ENCODE measurements at places on chromosomes 1 and 21. TPM values are rescaled to one million over a fixed set of nuclear protein-coding genes. Genes with fewer than 3 reads are reported as not detected.

The SPRR2A gene
- polyA plus RNA-seq = not detected

DNA sequence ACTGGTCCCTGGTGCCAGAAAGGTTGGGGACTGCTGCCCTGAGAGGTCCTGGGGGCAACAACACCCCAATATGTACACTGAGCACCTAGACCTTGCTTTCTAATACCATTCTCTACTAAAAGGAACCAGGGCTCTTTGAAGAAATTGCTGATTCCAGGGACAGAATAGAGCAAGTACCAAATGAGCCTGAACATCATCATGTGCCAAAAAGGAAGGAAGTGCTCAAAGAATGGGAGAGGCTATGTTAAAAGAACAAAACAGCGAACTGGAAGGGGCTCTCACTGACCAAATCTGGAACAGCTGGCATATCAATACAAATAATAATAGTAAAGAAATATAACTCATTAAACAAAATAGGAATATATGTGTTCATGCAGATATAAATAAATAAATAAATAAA, 50.8 kb downstream of the PIK3R3 start:
- DNase-seq = no peak

The SPRR2G gene
- not detected for polyA plus RNA-seq

GRCh38 chr21:41706678-41707077, 60.2 kb downstream of the RIPK4 start:
- DNase-seq = no peak

DNA sequence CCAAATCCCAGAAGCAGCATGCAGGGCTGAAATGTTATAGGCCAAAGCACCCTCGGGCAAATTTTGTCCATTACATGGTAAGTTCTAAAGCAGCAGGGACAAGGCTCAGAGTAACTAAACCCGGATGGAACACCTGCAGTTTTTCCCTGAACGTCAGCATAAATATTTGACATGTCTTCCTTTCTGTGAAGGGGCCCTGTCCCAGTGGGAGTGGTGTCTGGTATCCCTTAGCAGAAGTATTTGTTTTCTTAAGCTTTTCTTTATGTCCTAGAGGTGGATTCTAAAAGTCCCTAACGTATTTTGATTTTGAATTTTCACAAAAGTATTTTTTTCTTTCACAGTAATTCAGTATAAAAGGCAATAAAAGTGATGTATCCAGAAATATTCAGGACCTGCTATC, 223.9 kb downstream of the ST6GALNAC3 start:
- DNase-seq = no peak

- no peak for DNase-seq
These were observed 85.9 kb downstream of the PDE9A start for GRCh38 chr21:42739061-42739931.

GRCh38 chr1:168121401-168122011, 15.2 kb downstream of the GPR161 start:
- DNase-seq = no peak

The FNDC5 gene
- polyA plus RNA-seq = 44.6 TPM

GRCh38 chr1:229874136-229874535, 192.9 kb upstream of the GALNT2 start:
- DNase-seq = no peak

DNA sequence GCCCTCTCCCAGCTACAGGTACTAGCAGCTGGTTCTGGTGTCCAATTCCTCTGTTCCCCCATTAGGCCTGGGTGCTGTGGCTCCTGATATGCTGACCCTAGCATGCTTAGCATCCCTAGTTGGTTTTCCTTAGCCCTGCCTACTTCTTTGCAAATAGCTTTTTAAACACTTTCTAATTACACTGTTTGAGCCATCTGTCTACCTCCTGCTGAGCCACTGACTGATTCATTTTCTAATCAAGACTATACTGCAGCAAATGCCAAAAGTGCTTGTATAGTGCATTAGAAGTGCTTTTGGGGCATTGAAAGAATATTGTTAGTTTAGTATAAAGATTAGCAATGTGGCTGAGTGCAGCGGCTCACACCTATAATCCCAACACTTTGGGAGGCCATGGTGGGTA, 36.3 kb downstream of the ERICH3 start:
- no peak for DNase-seq

- DNase-seq = no peak
These were observed 210.8 kb upstream of the CACYBP start for GRCh38 chr1:174788981-174789380.

DNA sequence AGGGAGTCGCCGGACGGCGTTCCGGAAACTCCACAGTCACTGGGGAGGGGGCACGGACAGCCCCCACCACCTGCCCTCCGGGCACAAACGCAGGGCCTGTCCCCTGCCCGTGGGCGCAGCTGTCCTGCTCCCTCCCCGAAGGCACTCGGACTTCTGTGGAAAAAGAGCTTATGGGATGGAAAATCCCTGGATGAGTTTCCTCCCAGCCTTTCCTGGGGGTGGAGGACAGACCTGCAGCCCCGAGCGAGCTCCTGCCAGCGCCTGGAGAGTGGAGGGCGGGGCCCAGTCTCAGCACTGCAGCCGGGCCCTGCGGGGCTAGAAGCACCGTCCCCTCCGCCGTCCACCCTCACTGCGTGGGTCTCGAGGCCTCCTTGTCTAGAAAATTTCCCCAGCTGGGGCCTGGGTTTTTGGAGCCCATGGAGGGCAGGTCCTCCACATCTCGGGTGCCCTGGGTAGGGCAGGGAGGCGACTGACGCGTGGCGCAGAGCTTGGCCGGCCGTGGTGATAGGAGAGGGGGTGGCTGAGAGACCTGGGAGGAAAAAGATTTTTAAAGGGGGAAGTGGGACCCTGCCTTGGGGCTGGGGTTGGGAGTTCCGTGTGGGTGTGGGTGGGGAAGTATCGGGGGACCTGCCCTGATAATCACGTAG, 6.4 kb upstream of the COL6A1 start:
- no peak for DNase-seq

- no peak for DNase-seq
These were observed 529 bp downstream of the EGLN1 start for GRCh38 chr1:231421546-231421970.

The BMP8B gene
- polyA plus RNA-seq = 0.76 TPM

DNA sequence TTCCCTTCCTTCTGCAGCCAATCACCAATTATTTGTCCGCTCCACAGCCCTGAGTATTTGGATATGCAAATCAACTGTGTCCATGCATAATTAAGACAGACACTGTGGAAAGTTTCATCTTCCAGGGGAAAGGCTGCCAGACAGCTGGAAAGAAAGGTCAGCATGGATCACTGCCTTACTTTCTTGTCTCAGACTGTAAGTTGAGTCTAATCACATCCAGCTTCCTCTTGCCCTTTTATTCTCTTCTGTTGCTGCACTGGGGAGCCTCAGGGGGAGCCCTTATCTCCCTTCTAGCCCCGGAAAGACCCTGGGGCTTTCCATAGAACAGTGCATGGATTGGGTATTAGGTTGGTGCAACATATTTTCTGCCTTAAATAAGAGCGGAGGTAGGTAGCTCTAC, 182.9 kb downstream of the OMA1 start:
- DNase-seq = no peak

The E2F2 gene
- 5.0 TPM for polyA plus RNA-seq

- no peak for DNase-seq
These were observed 11.2 kb downstream of the TRIM62 start for GRCh38 chr1:33170351-33171274.

GRCh38 chr1:162217706-162218105, 148.2 kb downstream of the NOS1AP start:
- no peak for DNase-seq

- no peak for DNase-seq
These were observed 6.6 kb downstream of the TADA1 start for GRCh38 chr1:166869318-166870099.

The DDAH1 gene
- 137 TPM for polyA plus RNA-seq

GRCh38 chr1:224691148-224691925, 75.2 kb downstream of the CNIH3 start:
- DNase-seq = no peak
